ENCODE measurements at places on chromosomes 16 and 17.
A peak's percentile ranks its signal among the peaks of the same experiment; 100 is the strongest.

- DNase-seq: no peak
These were observed 299.8 kb upstream of the PSMD7 start for GRCh38 chr16:73996624-73997339.

DNA sequence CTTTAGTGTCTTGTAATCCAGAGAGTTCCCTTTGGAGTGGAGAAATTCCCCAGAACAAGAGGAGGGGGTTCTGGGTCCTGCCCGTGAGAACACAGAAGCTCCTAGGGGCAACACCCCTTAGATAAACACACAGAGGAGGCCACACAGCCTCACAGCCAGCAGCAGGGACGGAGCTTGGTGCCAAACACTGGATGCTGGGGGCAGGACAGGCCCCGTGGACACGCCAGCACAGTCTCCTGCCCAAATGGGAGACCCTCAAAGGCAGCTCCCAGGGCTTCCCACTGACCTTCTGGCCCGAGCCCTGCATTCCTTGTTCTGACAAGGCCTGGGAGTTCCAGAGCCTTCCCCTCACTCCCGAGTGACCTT, 31.8 kb upstream of the JPH3 start:
- no peak for DNase-seq

- DNase-seq: no peak
These were observed 645 bp upstream of the ELMO3 start for GRCh38 chr16:67198238-67198734.

- DNase-seq: peak; percentile 95
These were observed 11.8 kb downstream of the ENDOV start for GRCh38 chr17:80426671-80427326.

DNA sequence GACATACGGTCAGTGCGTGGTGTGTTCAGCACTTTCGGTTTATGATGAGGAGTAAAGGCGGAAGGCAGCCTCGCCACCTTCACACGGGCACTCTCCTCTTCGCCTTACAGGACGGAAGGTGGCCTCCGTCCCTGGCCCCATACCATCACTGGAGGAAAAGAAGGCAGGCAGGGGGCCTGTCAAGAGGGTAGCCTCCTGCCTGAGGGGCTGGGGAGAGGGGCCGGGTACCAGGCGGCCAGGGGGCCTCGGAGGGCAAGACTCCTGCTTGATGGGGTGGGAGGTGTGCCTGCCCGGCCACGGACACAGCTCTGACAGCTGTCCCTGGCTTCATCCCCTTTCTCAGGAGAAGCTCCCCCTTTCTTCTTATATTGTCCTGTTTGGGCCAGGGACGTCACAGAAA, 15.6 kb upstream of the SLC38A8 start:
- DNase-seq: no peak

DNA sequence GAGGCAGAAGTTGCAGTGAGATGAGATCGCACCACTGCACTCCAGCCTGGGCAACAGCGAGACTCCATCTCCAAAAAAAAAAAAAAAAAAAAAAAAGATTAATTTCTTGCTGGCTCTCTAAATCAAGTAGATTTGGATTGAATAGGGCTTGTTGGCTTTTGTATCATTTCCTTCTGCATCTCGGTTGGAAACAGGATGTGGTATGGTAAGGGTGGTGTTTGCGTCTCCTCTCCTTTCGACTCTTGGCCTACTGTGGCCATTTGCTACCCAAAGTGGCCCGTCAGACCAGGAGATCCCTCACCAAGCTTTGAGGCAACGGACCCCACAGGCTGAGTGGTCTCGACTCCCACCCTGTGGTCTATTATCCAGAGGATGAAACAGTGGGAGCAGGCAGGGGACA, 168.0 kb upstream of the IRX3 start:
- DNase-seq: no peak

GRCh38 chr16:87700406-87701077, 65.2 kb downstream of the KLHDC4 start:
- DNase-seq: no peak

DNA sequence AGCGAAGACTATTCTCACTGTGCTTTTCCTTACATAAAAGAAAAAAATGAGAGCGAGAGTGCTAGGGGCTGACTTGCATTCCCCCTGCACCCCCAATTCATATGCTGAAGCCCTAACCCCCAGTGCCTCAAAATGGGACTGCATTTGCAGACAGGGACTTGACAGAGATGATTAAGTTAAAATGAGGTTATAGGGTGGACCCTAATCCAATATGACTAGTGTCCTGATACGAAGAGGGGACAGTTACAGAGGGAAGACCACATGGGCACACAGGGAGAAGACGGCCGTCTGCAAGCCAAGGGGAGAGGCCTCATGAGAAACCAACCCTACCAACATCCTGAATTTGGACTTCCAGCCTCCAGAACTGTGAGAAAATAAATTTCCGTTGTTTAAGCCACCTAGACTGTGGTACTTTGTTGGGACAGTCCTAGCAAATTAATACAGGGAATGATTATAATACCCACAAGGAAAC, 1.6 kb upstream of the TMEM220 start:
- no peak for DNase-seq

DNA sequence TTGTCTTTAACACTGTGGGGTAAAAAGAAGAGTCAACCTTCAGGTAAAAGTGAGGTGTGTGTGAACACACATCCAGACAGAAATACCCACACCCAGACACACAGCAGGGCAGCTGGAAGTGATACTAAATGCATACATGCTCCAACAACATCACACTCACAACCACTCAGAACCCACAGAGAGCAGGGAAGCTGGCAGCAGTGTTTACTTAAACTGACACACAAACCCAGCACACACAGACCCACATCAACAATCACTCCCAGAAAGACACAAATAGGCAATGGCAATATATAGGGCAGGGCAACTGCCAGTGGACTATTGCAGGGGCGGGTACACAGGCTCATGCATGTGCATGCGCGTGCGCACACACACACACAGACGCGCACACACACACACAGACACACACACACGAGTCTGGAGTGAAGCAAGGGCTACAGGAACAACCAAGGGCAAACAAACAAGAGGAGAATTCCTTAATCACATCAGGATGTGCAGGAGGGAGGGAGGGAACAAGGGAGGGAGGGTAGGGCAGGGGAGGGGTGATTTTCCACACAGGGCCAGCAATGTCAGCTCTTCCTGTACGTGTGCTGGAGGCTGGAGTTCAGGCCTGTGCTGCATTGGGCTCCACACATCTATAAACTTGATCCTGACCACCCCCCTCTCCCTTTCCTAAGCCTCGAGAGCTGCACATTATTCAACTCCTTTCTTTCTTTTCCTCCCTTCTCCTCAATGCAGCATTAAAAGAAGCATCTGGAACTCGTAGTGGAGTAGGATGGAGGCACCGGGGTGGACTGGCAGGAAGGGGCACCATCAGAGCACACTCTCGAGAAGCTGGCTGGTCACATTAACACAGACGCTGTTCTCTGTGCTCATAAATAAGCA, 30.1 kb downstream of the HIC1 start:
- no peak for DNase-seq

GRCh38 chr16:83307594-83307992, 500.2 kb upstream of the HSBP1 start:
- DNase-seq: no peak

DNA sequence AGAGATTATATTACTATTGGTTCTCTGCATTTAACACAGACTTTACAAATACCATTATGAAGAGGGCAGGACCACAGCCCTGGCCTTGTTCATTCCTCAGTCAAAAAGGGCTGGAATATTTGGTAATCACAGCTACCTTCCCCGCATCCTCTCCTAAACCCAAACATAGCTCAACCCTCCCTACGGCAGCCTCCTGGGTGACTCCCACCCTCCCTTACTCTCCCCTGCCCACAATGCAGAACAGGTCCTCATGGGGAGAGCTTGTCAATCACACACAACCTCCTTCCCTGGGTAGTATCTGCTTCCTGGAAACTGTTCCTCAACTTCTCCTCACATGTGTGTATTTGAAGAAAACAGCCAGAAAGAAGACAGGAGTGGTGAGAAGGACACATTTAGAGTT, 224.2 kb downstream of the C16orf78 start:
- no peak for DNase-seq

- DNase-seq: peak; percentile 87
These were observed 550 bp upstream of the RNF213 start for GRCh38 chr17:80260069-80260535.
